ENCODE measurements at places on chromosomes 7 and 10.

- DNase-seq, result no peak
These were observed 115.5 kb downstream of the PHTF2 start for GRCh38 chr7:77913977-77914607.

DNA sequence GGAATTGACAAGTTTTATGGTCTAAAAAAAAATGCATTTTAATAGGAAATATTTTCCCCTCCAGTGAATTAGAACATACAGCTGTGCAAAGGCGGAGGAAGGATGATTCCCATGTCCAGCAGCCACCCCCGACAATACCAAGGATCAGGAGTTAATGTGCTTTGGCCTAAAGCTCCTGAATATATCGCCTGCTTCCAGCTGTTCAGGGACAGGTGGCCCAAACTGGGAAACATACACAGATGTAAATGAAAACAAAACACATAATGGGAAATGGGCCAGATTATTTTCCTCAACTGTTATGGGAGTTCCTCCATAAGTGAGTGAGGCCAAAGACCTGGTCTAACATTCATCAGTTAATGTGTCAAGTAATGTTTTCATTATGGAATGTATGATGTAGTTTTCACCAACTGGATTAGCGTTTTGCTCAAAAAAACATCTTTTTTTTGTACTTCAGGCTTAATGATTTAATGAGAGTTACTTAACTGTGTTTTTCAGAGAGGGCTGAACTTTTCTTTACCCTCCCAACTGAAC is 55.1 kb upstream of the LAMB1 start:
- no peak for DNase-seq

- DNase-seq, result peak; percentile 59
These were observed 29.3 kb downstream of the KLF6 start for GRCh38 chr10:3755440-3756359.

DNA sequence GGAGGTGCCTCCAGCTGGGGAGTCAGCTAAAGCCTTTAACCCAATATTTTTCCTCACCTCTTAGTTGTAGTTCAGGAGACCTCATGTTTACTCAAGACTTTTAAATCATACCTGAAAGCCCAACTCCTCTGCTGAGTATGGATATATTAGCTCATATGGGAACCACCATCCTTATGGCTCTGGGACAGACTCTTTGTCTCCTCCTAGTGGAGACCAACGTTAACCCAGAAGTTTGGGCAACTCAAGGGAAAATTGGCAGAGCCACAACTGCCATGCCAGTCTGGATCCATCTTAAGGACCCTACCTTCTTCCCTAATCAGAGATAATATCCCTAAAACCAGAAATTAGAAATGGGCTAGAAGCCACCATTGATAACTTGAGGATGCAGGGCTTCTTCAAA is 80.8 kb downstream of the TMEM106B start:
- no peak for DNase-seq

GRCh38 chr10:114513381-114513792 is 109.1 kb upstream of the AFAP1L2 start:
- DNase-seq, result no peak

GRCh38 chr7:88204525-88205110 is 15.2 kb downstream of the SRI start:
- no peak for DNase-seq

GRCh38 chr10:28769091-28769604 is 91.8 kb downstream of the BAMBI start:
- DNase-seq, result no peak

- peak; percentile 29 for DNase-seq
These were observed 51.2 kb downstream of the PDK4 start for GRCh38 chr7:95545007-95545615.

DNA sequence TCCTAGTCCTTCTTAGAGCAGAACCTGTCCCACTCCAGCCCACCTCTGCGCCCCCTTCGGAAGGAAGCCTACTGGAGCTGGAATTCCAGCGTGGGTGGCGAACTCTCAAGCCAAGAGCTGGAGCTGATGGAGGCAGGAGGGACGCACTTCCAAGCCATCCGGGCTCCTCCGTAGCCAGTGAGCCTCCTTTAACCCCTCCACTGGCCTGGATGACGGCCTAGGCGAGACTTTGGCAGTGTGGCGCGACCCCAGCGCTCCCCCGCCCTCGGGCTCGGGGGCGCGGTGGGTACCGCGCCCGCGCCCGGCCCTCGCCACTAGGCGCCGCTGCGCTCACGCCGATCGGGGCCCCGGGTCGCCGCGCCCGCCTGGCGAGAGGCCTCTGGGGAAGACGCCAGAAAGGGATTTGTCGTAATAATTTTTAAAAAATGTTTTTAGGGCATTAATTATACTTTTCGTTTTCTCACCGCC is 5.1 kb upstream of the EMX2 start:
- DNase-seq, result peak; percentile 46

DNA sequence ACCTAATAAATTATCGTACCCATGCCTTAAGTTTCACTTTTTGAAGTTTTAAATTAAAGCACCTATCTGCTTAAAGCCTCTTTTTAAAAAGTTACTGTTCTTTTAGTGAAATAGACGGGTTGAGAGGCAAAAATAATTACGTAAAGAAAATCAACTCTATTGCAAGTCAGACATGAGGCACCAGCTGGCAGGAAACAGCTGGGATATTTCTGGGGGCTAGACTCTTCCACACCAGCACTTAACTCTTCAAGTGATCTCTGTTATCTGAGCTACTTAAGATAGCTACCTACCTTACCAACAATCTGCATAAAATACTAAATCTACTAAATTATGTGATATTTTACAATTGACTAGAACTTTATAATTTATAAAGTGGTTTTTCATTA is 35.8 kb downstream of the GBF1 start:
- no peak for DNase-seq

DNA sequence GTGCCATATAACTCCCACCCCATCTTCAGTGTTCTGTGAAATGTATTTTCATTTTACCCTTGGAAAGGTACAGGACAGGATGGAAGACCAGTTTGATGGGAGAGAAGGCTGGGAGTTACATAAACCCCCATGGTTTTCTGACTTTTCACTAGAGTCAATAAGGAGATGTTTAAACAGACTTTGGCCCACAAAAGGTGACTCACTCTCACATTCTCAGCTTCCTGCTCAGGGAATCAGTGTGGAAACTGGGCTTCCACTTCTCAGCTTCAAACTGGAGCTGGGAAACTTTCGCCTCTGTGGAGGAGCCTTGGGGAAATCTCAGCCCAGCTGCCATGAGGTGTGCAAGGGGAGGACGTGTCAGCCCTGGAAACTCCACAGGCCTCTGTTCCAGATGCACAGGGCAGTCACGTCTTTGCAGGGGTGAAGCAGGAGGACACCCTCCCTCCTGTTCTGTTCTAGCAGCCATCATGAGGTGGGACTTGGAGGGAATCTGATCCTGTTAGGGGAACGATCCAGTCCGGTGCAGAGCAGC is 560.5 kb upstream of the GALNT17 start:
- peak; percentile 69 for DNase-seq

GRCh38 chr7:25707768-25708620 is 444.0 kb upstream of the NFE2L3 start:
- DNase-seq, result peak; percentile 82

DNA sequence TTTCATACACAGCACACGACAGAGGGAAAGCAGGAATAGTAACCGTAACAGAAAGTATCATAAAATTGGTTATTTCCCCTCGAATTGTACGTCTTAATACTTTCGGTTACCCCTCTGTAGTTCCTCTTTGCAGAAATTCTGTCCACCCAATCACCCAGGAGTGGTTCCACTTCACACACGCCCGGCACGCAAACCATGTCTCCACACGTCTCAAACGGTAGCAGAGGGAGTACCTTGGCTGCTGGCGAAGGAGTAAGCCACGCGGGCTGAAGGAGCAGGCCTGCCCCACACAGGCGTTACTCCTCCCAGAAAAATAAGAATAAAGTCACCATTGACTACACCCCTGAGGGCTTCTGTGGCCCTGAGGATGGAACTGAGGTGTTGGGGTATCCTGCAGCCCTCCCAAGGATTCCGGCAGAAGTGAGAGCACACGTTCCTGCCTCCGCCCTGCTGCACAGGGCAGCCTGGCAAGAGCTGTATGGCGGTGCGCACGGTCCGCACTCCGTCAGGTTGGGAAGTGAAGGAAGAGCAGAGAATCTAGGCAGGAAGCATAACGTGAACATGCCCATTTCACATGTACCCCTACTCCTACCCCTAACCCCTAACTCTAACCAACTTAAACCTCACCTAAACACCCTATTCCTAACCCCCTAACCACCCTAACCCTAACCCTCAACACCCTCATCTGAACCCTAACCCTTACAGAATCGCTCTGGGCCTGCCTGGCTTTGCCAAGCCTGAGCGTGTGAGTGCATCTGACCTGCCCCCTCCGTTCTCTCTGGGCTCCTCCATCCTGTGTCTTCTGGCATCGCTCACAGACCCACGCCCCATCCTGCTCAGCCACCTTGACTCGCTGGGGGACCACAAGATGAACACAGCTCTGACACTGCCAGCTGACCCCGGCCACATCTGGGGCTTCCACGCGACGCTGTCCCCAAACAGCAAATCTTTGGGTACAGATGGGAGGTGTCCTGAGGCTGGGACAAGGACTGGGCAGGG is 18.2 kb downstream of the GPR146 start:
- DNase-seq, result no peak

- no peak for DNase-seq
These were observed 160.8 kb upstream of the NPSR1 start for GRCh38 chr7:34497153-34497777.

DNA sequence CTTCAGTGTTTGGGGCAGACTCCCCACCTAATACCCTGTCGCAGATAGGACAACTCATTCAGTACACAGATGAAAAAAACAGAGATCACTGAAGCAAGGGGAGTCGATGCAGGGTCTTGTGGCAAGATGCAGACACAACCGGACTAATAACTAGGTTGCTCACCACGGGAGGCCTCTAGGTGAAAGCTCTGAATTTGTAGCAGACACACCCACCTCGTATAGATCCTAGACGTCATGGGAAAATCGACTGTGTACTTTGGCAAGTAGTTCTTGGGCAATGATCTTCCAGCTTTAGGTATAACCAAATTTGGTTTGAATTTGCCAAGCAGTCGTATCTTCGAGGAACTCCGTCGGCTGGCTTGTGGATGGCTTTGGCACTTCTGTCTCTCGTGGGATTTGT is 88.1 kb downstream of the TCF7L2 start:
- DNase-seq, result no peak

GRCh38 chr7:115233809-115234208 is 311.9 kb downstream of the MDFIC start:
- DNase-seq, result no peak

DNA sequence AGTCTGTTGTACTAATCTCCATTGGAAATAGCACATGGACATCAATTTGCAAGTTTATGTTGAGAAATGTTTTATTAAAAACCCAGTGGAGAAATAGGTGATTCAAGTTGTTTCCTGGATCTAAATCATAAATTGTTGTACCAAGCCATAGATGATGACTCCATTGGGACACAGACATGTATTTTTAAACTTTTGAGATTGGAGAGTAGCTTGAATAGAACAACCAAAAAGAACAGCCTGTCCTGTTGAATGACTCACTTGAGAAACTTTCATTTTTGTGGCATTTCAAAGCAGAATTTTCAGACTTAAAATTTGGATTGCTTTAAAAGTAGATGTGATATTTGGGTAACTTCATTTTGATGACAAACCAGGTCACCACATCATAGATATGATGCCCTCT is 197.5 kb downstream of the GPAM start:
- DNase-seq, result peak; percentile 39

DNA sequence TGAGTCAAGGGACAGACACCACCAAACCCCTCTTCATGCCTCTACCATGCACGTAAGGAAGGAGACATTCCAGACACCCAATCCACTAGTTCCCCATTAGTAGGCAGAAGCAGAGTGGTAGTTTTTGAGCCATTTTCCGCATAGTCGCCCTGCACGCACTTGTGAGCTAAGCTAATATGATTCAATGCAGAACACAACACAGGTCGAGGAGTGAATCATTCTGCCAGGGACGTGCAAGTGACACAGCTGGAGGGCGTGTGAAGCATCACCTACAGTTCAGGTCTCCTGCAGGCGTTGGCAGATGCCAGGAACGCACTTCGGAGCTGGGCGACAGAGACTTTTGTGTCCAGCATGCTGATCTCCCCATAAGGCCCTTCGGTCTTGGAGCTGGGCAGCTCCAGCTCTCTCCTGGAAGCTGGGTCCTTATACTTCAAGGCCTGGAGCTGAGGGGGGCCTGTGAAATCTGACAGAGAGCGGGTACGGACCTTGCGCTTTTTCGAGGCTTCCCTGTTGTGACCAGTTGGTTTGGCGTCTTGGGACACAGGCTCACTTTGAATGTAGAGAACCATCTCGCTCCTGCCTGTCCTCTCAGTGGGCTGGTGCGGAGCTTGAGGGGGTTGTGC is 102.4 kb downstream of the SVIL start:
- DNase-seq, result no peak

DNA sequence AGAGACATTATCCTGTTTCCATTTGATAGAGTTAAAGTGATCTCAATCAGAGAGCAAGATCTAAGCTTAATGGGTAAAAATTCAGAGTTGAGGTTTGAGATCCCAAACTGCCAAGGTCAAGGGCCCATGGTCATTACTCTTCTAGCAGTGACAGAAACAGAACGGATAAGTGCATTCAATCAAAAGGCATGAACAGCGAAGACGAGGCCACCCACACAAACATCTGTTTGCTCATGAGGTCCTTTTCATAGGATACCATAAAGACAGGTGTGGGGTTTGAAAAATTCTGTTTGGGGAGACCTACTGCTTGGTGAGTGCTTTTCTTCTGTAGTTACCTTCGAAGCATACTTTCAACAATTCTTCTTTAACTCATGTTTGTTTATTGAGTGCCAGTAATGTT is 58.3 kb downstream of the SEMA3C start:
- no peak for DNase-seq

- DNase-seq, result peak; percentile 52
These were observed 128.5 kb downstream of the INHBA start for GRCh38 chr7:41574377-41574776.

- DNase-seq, result peak; percentile 25
These were observed 703.5 kb upstream of the SEMA3D start for GRCh38 chr7:85890244-85890811.

DNA sequence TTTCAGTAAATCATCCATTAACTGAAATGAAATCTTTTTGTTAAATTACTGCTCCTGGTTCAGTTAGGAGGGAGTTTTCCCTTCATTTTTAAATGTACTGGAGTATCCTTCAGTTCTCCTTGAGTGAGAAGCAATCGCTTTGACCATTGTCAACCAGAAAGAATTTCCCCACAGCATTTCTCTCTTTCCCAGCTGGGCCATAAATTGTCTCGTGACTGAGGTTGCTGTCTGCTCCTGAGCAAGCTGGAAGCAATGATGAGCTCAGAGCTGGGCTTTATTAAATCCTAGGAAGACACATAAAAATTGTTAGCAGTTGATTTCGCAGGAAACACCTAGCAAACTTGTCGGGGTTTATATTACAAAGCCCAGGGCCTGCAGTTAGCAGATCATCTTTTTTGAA is 102.0 kb upstream of the INSYN2A start:
- DNase-seq, result peak; percentile 73

GRCh38 chr7:24943096-24943948 is 36.7 kb downstream of the OSBPL3 start:
- DNase-seq, result no peak

- peak; percentile 18 for DNase-seq
These were observed 37.6 kb downstream of the AKR1C4 start for GRCh38 chr10:5234106-5234860.

DNA sequence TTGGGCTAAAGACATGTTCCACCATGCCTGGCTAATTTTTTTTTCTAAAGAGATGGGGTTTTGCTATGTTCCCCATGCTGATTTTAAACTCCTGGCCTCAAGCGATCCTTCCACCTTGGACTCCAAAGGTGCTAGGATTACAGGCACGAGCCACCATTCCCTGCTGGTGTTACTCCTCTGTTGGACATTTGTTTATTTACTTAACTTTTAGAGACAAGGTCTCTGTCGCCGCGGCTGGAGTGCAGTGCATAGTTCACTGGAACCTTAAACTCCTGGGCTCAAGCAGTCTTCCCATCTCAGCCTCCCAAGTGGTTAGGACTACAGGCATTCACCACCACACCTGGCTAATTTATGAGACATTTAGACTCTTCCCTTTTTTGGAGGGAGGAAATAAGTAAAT is 38.9 kb downstream of the CCAR1 start:
- no peak for DNase-seq

Data from fibroblast of skin of abdomen (primary cell).